GM04504 (cell line): ENCODE measurements at places on chromosomes 4 and X.
A peak's percentile ranks its signal among the peaks of the same experiment; 100 is the strongest.

DNA sequence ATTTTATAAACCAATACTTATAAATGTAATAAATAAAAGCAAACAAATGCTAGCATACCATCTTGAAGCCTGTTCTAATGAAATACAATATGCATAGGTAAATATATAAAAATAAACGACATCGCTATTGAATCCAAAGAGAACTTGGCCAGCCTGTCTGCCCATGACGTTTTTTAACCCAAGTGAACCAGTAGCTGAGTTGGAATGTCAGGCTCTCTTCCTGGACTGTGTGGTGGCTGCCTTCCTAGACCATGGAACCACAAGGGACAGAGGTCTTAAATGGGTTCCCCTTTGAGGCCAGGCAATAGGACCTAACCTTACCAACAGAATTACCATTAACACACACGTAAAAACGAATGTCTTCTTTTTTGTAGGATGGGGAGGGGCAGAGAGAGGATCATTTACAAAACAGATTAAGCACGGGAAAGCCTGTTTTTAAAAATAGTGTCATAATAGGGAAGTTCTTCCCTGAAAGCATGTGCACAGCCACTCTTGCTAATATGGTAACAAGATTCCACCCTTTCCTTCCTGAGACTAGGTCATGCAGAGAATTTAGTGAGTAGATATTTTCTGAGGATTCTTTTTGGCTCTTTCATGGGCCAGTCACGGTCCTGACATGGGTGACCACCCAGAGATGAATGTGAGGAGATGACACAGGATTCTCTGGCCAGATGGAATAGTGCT lies 69.4 kb upstream of the ACSL1 start:
- DNase-seq, result no peak

GRCh38 chrX:37349221-37350033 lies at the start of gene PRRG1:
Gene PRRG1, plus strand, starts transcription at chrX:37349364. Its CDS starts 56,886 bp downstream, at chrX:37406250.
- DNase-seq, result peak; percentile 52

DNA sequence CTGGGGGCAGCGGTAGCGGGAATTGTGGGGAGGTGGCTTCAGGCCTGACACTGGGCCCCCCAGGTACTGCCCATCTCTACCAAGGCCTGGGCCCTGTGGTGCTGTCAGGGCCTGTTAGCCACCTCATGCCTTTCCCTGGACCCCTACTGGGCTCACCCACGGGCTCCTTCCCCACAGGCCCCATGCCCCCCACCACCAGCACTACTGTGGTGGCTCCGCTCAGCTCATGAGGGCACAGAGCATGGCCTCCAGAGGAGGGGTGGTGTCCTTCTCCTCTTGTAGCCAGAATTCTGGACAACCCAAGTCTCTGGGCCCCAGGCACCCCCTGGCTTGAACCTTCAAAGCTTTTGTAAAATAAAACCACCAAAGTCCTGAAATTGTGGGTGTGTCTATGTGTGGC lies 7.5 kb downstream of the GATA1 start:
- no peak for DNase-seq

- DNase-seq, result peak; percentile 35
These were observed 81.8 kb upstream of the RBPJ start for GRCh38 chr4:26238778-26239679.

- DNase-seq, result no peak
These were observed 261.2 kb upstream of the GPC4 start for GRCh38 chrX:133676344-133677122.

DNA sequence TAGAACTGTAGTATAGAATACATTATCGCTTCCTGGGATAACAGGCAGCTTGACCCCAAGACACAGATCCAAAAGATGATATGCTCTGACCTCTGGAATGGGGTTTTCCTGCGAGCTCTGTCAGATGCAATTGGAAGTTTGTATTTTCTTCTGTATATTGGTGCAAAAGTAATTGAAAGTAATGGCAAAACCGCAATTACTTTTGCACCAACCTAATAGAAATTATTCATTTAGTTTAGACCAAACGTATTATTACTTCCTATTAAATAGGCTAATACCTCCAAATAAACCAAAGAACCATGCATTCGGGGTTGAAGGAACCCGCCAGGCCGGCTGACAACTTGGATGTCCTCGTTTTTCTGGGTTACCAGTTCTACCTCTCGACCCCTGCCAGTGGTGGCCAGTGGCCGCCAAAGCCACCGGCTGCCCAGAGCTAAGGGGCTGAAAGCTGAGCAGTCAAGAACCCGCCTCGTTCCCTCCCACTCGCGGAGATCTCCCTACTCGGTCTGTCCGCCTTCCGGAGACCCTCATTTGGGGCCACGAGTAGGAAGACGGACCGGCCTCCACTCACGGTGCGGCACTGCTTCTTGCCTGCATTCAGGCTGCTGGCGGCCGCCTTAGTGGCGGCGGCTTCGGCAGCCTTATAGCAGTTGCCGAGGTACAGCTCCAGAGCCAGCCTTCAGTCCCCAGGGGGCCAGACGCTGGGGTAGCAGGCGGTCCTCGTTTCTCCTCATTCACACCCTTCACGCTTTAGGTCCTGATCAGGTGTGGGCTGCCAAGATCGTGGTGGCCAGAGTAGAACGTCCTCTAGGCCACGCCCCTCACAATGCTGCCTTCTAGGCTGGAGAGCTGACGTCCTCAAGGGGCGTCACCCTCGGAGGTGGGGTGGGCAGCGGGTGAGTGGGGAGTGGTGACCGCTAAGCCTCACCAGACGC lies 121.9 kb downstream of the RBMX2 start:
- DNase-seq, result no peak

DNA sequence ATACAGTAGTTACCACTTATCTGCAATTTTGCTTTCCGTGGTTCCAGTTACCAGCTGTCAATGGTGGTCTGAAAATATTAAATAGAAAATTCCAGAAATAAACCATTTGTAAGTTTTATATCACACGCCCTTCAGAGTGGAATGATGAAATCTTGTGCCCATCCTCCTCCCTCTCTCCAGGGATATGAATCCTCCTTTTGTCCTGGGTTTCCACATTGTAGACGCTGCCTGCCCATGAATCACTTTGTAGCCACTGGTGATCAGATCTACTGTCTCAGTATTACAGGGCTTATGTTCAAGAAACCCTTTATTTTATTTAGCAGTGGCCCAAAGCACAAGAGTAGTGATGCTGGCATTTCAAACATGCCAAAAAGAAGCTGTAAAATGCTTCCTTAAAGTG lies 198.6 kb downstream of the KCNIP4 start:
- no peak for DNase-seq

DNA sequence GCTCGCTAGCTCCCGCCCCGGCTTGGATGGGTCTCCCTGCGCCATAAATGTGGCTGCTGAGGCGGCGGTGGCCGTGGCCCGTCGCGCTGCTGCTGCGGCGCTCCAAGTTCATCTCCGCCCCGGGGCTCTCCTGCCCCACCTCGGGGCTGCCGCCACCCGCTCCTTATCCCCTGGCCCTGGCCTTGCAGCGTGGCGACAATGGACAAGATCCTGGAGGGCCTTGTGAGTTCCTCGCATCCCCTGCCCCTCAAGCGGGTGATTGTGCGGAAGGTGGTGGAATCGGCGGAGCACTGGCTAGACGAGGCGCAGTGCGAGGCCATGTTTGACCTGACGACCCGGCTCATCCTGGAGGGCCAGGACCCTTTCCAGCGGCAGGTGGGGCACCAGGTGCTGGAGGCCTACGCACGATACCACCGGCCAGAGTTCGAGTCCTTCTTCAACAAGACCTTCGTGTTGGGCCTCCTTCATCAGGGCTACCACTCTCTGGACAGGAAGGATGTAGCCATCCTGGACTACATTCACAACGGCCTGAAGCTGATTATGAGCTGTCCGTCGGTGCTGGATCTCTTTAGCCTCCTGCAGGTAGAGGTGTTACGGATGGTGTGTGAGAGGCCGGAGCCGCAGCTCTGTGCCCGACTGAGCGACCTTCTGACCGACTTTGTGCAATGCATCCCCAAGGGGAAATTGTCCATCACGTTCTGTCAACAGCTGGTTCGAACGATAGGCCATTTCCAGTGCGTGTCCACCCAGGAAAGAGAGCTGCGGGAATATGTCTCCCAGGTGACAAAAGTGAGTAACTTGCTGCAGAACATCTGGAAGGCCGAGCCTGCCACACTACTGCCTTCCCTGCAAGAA lies 763 bp downstream of the USP38 start:
- no peak for DNase-seq
